ENCODE measurements at places on chromosomes 7 and 10.

DNA sequence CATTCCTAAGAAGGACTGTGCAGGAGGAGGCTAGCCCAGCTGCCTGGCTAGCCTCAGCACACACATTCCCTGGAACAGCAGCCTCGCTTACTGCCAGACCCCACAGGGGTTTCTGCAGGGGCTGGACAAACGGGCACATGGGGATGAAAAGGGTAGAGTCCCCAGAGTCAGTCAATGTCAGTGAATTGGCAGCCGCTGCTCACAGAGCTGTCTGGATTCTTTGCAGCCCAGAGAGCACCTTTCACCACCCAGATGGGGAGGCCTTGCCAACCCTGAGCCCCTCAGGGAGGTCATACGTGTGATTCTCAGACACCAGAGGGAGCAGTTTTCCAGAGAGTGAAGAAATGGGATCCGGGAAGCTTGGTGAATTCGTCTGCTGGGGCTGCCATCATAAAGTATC lies 143.3 kb downstream of the KCNMA1 start:
- DNase-seq = no peak

DNA sequence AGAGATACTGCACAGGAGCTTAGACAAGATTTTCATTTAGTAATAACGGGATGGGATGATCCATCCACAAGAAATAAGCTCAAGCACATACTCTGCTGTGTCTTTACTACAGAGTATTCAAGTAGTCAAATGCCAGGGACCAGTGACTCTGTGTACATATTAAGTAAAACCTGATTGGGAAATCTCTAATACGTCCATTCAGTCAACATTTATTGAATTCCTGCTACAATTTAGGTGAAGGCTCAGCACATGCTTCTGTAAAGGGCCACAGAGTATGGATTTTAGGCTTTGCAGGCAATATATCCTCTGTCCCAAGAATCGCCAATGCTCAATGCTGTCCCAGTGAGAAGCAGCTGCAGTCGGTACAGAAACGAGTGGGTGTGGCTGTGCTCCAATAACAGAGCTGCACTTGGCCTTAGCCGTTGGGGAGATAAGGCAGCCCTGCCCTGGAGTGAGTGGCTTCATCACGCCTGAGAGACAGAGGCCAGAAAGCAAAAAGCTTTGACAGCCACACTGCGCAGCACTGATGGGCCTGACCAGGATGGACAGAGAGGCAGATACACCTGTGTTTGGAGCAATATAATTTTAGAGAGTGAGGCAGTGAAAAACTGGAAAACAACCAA lies 186.8 kb downstream of the PARD3 start:
- DNase-seq = no peak

GRCh38 chr10:77381750-77382149 lies 255.9 kb downstream of the KCNMA1 start:
- no peak for DNase-seq

DNA sequence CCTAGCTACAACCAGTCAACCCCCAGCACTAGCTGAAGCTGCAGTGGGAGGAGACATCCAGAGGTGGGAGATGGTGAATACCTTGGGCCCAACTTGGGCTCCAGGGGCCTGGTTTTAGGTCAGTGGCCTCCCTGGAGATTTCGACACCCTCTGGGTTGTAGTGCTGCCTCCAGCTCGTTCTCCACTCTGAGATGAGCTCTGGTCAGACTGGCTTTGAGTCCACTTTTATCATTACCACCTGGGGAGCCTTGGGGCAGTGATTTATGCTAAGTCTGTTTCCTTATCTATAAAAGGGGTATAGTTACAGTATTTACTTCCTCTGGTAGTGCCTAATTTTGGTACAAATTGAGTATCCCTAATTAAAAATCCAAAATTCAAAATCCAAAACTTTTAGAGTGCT lies 22.8 kb downstream of the PPIA start:
- no peak for DNase-seq

Measured in amniotic stem cell (primary cell).